Caco-2 (cell line): ENCODE measurements at places on chromosomes 13 and 19. TPM values are rescaled to one million over a fixed set of nuclear protein-coding genes. Genes with fewer than 3 reads are reported as not detected.

DNA sequence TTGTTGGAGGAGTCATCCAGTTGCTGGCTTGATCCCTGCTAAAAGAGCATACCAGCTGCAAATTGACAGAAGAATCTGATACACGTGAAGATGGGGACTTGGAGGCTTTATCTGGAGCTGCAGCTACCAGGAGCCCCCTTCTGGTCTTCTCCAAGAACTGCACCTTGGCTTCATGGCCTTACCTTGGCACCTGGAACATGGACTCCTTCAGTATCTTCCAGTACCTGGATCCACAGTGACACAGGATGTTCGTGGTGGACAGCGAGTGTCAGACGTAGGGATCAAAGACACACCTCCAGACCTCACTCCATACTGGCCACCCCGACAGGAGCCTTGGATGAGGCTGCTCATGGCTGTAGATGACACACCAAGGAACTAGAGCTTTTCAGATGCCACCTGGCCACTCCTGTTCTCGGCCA is 9.9 kb upstream of the ACSBG2 start:
- H3K36me3 ChIP-seq, result no peaks in the 10 kb centered on the region
- H3K27me3 ChIP-seq, result no peaks in the 10 kb centered on the region
- no peaks in the 10 kb centered on the region for H3K4me1 ChIP-seq
- no peak overlapping the region for H3K27ac ChIP-seq

DNA sequence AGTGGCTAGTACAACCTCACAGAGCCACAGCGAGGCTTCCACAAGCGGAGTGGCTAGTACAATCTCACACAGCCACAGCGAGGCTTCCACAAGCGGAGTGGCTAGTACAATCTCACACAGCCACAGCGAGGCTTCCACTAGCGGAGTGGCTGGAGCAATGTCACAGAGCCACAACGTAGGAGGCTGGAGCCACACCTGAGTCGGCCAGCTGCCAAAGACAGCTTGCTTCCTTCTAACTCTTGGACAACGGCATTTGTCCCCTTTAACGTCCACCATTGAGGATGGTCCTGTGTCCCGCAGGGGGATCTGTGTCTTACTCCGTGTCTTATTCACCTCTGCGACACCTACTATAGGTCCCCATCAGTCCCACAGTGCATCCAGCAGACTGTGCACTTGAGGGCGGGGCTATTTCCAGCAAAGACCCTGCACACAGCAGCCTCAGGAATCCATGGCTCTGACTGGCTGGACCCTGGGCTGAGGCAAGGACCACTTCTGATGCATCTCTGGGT is 3.7 kb downstream of the ZNF787 start:
- no peak overlapping the region for H3K4me3 ChIP-seq
- H3K36me3 ChIP-seq, result peaks cover 8% of the 10 kb centered on the region
- no peak overlapping the region for H3K27ac ChIP-seq

The PLIN4 gene
- total RNA-seq, result 0.09 and 0.21 TPM in 2 replicates

The ZNF99 gene
- total RNA-seq, result not detected in 2 replicates

DNA sequence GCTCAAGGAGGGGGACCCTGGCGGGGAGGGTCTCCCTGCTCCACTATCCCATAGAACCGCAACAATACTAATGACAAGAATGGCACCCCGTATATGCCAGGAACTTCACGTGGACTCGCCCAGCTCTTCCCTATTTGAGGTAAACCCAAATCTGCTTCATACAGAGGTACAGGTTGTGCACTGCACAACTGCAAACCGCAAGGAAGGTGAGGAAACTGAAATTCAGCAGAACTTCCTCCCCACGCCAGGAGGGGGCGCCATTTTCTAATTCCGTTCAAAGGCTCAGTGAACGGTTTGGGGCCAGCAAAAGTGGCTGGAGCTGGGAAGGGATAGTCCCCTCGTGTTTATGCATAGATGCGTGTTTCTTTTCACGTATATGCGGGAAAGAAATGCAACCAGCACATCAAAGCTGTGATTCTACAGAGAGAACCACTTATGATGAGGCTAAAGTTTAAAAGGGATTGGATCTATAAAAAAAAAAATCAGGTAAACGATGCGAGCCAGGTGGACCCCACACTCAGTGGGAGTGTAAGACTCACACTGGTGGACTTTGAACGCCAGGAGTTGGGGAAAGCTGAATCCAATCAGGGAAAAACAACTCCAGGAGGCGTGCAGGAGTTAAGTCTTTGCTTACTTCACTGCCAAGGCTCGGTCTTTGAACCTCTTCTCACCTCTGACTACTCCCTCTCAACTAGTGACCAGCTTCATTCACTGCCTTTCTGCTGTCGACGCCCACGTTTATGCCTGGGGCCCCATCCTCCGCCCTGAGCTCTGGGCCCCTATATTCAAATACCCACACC is 20.3 kb downstream of the C19orf81 start:
- H3K27me3 ChIP-seq, result no peaks in the 10 kb centered on the region
- DNase-seq, result no peak
- no peaks in the 10 kb centered on the region for H3K4me1 ChIP-seq
- H3K27ac ChIP-seq, result no peak overlapping the region
- no peaks in the 10 kb centered on the region for H3K36me3 ChIP-seq
- no peak overlapping the region for H3K4me3 ChIP-seq

The COX6B2 gene
- 0.27 and 0.35 TPM in 2 replicates for total RNA-seq
